ENCODE measurements at places on chromosomes 16 and 17.
A peak's percentile ranks its signal among the peaks of the same experiment; 100 is the strongest.

DNA sequence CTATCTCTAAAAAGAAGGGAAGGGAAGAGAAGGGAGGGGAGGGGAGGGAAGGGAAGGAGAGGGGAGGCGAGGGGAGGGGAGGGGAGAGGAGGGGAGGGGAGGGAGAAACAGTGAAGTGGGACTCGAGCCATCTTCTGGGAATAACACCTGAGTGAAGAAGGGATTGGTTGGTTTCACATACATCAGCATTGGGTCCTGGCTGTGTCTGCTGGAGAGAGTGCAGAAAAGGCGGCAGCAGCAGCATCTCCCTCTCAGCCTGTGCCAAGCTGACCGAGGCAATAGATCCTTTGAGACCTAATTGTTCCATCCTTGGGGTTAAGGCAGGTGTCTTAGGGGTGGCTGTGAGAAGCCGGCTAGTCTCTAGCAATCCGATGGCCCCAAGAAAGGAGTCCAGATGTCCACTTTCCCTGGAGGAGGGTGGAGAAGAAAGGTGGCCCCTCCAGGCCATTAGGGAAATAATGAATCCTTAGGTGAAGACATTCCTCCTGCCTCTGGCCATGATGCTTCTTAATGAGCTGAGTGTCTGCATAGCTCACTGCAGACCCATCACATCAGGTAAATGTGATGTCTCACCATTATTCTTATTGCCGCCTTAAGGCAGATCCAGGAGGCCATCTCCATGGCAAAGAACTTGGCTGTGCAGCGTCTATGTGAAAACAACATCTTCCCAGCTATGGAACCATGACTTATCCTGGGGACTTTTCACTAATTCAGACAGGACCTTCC lies 71.6 kb downstream of the WIPI1 start:
- DNase-seq, result no peak

DNA sequence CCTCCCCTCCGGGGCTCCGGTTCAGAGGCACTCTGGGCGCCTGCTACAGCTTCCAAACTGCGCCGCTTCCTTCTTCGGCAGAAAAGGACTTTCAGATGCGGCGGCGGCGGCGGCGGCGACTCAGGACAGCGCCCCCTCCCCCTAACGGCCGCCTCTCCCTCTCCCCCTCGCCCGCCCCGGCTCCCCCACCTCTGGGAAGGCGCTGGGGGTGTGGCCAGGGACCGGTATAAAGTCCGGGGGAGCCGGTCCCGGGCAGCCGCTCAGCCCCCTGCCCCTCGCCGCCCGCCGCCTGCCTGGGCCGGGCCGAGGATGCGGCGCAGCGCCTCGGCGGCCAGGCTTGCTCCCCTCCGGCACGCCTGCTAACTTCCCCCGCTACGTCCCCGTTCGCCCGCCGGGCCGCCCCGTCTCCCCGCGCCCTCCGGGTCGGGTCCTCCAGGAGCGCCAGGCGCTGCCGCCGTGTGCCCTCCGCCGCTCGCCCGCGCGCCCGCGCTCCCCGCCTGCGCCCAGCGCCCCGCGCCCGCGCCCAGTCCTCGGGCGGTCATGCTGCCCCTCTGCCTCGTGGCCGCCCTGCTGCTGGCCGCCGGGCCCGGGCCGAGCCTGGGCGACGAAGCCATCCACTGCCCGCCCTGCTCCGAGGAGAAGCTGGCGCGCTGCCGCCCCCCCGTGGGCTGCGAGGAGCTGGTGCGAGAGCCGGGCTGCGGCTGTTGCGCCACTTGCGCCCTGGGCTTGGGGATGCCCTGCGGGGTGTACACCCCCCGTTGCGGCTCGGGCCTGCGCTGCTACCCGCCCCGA lies at the start of gene IGFBP4:
Gene IGFBP4, plus strand, starts transcription at position 255 of the 792 bp plus-strand sequence. Its CDS starts 286 bp downstream, at position 541.
- DNase-seq, result peak; percentile 61

DNA sequence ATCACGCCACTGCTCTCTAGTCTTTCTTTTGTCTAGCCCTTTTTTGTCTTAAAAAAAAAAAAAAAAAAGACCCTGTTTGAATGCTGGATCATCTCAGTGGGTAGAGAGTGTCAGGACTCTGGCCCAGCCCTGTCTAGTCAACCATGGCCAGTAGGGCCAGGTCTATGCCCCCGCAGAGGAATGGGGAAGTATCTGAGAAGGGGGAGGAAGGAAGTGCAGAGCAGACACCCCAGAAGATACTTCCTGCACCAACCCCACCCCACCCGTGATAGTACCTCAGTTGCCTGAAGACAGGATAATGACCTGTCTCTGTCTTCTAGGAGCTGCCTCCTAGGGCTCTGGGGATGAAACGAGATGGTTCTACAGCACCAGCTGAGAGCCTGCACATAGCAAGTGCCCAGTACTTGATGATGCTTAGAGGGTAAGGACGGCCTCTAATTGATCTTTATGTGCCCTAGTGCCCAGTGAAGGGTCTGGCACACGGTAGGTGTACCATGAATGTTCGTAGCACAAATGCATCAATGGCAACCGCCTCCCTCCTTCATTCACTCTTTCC lies 55.4 kb downstream of the ABAT start:
- no peak for DNase-seq

DNA sequence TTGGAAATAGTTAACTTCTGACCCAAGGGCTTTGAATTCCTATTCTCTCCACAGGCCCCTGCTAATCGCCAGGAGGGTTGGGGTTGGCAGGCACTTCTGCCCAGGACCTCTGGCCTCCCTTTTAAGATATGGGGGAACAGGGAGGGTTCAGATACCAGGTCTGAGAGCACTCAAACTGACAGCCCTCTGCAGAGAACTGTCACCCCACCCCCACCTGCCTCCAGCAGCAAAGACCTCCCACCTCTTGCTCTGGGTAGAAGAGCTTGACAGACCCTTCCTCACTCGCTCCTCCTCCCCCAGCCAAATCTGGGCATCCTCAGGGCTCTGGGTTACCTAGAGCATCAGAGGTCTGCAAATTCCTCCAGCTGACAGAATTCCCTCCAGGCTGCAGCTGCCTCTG lies 11.6 kb downstream of the CDH3 start:
- no peak for DNase-seq

GRCh38 chr17:6524520-6524919 lies 31.8 kb downstream of the PITPNM3 start:
- DNase-seq, result no peak

- peak; percentile 6 for DNase-seq
Measured at GRCh38 chr17:62819511-62820221, 11.6 kb upstream of the MARCHF10 start.

DNA sequence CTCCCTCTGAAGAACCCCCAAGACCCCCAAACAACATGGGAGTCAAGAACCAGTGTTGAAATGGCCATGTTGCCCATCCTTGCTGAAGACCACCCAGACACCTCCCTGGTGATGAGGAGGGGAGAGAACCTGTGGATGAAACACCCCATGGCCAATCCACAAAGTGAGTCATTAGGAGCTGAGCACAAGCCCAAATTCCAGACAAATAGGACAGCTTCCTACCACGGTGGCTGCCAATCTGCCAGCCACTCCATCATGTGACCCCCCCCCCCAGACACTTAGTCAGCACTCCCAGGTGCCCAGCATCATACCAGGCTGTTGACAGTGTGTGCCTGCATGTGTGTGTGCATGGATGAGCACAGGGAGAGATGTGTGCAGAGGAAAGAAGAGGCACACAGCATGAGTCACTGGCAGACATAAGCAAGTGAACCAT lies 26.4 kb upstream of the RPL38 start:
- DNase-seq, result no peak

DNA sequence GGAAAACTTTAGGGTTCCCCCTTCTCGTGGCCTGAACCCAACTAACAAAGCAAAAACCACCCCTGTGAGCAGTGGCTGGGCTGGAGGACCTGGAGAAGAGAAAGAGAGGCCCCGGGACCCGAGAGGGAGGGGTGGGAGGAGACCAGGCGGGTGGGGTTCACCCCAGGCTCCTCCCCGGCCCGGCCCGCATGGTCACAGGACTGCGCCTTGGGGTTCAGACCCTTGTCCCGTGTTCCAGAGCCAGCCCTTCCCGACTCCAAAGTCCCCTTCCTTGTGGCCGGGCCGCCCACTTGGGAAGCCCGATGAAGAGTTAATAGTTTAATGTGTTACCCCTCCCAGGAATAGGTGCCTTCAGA lies 852 bp downstream of the MARVELD3 start:
- DNase-seq, result no peak

GRCh38 chr16:36336-36984 lies 16.9 kb downstream of the POLR3K start:
- no peak for DNase-seq

- DNase-seq, result no peak
Measured at GRCh38 chr17:34706029-34706428, 126.6 kb downstream of the TMEM132E start.

- DNase-seq, result no peak
Measured at GRCh38 chr16:58375386-58375785, 16.9 kb upstream of the GINS3 start.

- no peak for DNase-seq
Measured at GRCh38 chr17:80384078-80384960, 30.6 kb upstream of the ENDOV start.

DNA sequence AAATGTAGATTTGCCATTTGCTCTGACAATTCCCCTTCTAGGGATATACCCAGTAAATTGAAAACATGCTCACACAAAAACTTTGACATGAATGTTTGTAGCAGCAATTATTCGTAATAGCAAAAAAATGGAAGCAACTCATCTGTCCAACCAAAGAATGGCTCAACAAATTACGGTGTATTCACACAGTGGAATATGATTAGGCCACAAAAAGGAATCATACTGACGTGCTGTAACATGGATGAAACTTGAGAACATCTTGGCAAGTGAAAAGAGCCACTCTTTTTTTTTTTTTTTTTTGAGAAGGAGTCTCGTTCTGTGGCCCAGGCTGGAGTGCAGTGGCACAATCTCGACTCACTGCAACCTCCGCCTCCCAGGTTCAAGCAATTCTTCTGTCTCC lies 24.1 kb upstream of the SPNS3 start:
- DNase-seq, result no peak

- peak; percentile 60 for DNase-seq
Measured at GRCh38 chr17:49567871-49568694, 7.6 kb upstream of the NXPH3 start.

GRCh38 chr16:50058091-50058771 lies 7.5 kb upstream of the HEATR3 start:
- no peak for DNase-seq

- DNase-seq, result no peak
Measured at GRCh38 chr16:67652578-67653127, 7.4 kb downstream of the ACD start.
